ENCODE measurements at places on chromosomes 12 and 14.

DNA sequence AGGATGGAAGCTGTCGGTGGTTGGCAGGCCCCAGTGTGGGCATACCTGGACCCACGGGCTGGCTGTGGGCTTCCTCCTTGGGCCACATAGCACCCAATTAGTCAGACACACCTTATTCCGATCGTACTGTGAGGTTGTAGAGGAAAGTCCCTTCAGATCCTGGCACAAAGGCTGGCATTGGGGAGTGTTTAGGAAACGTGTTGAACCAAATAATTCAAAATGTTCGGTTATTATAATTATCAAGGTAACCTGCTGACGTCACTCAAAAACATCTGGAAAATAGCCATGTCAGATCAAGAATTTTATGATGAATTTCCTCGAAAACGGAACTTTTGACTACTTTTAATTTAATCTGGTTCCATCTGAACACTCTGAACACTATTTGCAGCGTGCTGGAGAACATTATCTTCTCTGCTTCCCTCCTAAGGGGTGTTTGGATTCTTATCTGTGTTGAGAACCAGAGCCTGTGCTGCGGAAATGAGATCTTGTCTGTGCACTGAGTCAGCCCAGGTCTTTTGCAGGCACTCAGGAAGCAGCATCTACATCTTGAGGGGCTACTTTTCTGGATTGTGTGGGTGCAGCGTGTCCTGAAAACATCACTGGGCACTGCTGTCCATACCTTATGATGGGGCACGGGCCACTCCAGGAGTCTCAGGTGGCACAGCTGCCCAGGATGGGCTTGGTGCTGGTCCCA lies 100.3 kb downstream of the SLC25A47 start:
- no peak for DNase-seq

GRCh38 chr14:92585981-92586937 lies 72.7 kb downstream of the RIN3 start:
- DNase-seq = peak; percentile 29

DNA sequence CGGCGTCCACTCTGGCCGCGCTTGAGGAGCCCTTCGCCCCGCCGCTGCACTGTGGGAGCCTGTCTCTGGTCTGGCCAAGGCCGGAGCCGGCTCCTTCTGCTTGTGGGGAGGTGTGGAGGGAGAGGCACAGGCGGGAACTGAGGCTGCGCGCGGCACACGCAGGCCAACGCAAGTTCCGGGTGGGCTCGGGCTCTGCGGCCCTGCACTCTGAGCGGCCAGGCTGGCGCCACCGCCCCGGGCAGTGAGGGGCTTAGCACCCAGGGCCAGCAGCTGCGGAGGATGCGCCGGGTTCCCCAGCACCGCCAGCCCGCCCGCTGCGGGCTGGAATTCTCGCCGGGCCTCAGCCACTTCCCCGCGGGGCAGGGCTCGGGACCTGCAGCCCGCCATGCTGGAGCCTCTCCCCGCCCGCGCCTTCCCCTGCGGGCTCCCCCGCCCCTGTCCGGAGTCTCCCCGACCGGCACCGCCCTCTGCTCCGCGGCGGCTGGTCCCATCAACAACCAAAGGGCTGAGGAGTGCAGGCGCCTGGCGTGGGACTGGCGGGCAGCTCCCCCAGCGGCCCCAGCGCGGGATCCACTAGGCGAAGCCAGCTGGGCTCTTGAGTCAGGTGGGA lies 921.2 kb upstream of the FOXG1 start:
- no peak for DNase-seq

DNA sequence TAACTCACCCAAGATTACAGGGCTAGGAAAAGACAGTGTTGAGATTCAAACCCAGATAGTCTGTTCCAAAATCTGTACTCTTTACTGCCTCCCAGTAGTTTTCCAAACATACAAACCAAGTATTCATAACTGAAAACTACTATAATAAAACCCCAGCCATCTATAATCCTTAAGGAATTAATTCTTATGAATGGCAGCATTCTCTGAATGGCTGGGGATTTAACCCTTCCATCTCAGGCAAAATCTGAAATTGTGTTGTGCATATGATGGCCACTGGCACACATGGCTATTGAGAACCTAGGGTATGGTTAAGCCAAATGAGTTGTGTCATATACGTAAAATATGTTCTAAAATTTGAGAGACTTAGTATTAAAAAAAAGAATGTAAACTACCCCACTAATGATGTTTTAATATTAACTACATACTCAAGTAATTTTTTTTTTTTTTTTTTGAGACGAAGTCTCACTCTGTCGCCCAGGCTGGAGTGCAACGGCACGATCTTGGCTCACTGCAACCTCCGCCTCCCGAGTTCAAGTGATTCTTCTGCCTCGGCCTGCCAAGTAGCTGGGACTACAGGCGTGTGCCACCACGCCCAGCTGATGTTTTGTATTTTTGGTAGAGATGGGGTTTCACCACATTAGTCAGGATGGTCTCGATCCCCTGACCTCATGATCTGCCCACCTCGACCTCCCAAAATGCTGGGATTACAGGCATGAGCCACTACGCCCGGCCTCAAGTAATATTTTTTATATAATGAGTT lies 16.7 kb downstream of the PPP1R13B start:
- DNase-seq = no peak

Measured in activated CD4-positive, CD25-positive, alpha-beta regulatory T cell treated with anti-CD3 and anti-CD28 coated beads, Interleukin-2, amount 50 U/mL, for 72 hours (primary cell).